ENCODE measurements at places on chromosomes 1 and 21.

- no peak for DNase-seq
Measured at GRCh38 chr1:183379951-183380350, 38.2 kb downstream of the NMNAT2 start.

- no peak for DNase-seq
Measured at GRCh38 chr1:115252585-115252984, 85.5 kb downstream of the NGF start.

DNA sequence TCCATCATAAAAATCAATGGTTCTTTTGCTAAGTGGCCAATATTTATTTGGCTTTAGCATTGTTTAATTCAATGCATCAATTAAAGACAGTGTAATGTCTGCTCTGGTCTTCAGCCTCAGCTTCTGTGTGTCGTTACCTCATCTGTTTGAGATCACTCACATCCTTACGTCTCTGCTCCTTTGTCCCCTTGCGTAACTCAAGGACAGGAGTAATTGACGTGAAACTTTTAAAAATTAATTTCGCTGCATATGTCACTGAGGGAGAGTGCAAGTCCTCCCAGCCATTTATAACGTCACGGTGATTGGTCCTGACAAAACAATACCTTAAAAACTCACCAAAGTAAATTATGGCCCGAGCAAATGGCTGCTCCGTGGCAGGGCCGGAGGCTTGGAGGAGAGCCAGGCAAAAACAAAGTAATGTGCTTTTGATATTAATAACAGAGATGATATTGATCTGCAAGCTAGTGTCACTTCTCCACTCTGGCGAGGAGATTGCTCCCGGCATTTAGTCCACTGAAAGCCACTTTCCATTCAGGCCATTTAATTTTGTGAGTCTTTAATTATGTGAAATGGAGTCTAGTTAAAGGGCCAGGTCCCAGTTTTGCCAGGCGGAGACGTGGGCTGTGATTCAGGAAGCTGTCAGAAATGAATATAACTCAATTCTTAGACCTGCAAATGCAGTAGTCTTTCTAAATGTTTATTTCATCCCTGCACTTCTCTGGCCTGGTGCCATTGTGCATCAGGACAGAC lies 150.9 kb upstream of the POU3F1 start:
- no peak for DNase-seq

GRCh38 chr1:159318784-159319551 lies 16.8 kb downstream of the FCER1A start:
- no peak for DNase-seq

DNA sequence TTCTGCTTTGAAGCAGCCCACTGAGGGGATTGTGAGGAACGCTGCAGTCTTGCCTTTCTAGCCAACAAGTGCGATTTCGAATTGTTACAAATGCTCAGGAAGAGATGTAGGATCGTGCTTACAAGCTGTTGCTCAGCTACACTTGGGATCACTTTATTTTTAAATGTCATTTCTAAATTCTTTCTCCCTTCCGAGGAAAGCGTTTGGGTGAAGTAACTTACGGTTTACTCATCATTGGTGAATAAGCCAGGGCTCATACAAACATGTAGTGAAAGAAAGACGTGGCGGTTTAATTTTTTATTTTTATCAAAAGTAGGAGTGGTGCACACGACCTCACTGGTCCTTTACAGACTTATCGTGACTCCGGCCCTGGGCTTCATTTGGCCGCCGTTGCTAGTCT lies 386.6 kb downstream of the KIF26B start:
- no peak for DNase-seq

DNA sequence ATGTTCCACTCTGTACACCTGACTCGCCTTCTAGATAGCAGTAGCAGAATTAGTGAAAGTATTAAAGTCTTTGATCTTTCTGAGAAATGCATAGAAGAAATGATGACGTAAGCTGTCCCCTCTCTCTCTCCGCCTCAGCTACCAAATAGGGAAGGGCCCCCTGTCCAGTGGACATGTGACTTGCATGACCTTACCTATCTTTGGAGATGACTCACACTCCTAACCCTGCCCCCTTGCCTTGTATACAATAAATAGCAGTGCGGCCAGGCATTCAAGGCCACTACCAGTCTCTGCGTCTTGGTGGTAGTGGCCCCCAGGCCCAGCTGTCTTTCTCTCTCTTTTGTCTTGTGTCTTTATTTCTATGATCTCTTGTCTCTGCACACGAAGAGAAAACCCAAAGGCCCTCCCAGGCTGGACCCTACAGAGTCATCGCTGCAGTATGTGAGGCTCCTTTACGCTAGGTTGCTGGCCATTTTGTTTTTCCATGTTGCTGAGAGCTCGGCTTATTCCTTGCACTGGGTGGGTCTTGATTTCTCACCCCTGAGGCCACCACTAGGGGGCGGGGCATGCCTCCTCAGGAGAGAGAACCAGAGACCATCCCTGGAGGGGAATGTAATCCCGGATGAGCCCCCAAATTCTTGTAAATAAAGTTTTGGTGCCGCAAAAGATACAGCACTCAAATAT lies 16.0 kb upstream of the ZBTB8B start:
- peak; percentile 12 for DNase-seq

- DNase-seq = peak; percentile 82
Measured at GRCh38 chr1:200659269-200659668, 10.4 kb downstream of the DDX59 start.

DNA sequence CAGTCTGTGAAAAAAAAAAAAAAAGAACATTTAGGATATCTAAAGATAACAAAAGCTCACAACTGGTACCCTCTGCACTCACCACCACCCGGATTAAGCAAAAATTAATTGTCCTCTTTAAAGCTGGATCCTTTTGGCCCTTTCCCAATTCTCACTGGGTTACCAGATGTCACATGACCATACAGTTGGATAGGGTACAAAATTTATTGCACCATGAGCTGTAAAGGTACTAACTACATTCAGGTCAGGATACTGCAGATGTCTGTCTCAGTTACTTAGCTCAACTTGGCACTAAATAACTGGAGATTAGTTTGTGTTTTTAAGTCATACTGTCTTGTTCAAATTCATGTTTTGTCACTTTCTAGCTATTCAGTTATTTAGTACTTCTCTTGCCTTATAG lies 96.3 kb downstream of the GPATCH2 start:
- no peak for DNase-seq

DNA sequence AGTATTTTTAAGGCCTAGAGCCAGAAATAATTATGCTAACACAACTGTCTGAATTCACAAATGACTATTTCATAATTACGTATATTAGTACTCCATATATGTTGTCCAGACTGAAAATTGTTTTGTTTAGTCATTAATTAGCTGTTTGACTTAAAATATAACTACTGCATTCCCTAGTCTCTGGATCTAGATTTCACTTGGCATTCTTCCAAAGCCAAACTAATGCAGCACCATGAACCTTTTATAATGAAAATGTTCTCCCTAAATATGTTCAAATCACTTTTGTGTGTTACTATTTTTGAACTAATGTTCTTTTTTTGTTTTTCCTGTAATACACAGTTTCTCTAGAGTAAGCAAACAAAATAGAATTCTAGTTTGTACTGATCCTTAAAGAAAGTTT lies 46.1 kb downstream of the CAMTA1 start:
- no peak for DNase-seq

DNA sequence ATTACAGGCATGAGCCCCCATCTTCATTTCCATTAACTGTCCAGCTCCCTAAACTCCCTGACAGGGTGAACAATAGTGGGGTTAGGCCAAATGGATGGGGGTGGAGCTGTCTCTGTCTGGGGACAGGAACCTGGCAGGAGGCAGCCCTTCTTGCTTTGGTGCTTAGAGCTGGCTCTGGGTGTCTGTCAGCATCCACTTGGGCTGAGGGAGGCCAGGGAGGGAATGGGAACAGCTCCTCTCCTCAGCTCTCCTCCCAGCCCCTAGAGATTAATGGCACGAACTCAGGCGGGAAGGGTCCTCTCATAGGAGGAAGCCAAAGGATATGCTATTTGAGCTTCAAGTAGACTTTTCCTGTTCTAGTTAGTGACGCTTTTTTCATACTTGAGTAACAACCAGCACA lies 11.1 kb upstream of the ETV3L start:
- no peak for DNase-seq

- no peak for DNase-seq
Measured at GRCh38 chr1:235045034-235045690, 83.5 kb downstream of the TOMM20 start.

- peak; percentile 50 for DNase-seq
Measured at GRCh38 chr1:75908717-75909152, 23.5 kb downstream of the ASB17 start.

GRCh38 chr1:201528631-201529252 lies 10.2 kb upstream of the NAV1 start:
- no peak for DNase-seq

- peak; percentile 18 for DNase-seq
Measured at GRCh38 chr1:76868154-76868882, 1.0 kb downstream of the ST6GALNAC5 start.

- DNase-seq = no peak
Measured at GRCh38 chr1:43622901-43623780, 26.8 kb upstream of the KDM4A start.

DNA sequence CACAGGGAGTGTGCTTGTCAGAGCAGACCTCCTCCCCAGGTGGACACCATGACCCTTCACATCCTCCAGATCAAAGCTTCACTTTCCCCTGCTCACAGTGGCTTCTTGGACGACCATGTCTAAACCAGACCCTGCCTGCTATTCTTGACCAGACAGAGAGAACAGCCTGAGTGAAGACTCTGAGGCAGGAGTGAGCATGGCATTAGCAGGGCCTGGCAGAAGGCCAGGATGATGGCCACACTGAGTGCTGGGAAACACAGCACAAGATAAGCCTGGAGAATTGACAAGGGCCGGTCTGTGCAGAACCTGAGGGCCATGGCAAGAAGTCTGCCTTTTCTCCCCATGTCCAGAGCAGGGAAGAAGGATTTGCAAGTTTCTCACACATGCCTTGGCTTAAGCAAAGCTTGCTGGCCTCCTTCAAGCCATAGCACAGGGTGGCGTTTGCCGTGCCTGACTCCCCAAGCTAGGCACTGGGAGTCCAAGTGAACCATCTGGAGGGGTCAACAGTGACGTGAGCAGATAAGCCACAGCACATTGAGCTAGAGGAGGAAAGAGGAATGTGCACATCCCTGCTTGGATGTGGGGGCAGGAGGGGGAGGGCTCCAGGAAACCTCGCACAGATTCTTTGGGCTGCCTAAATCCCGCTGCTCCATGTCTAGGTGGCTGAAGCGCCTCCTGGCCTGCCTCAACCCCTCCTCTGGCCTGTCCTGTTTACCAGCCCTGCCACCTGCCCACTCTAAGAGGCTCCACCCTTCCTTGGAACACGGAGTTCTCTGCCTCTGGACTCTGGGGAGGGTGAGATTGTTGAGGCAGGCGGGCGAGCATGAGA lies 87.1 kb downstream of the CD58 start:
- no peak for DNase-seq

DNA sequence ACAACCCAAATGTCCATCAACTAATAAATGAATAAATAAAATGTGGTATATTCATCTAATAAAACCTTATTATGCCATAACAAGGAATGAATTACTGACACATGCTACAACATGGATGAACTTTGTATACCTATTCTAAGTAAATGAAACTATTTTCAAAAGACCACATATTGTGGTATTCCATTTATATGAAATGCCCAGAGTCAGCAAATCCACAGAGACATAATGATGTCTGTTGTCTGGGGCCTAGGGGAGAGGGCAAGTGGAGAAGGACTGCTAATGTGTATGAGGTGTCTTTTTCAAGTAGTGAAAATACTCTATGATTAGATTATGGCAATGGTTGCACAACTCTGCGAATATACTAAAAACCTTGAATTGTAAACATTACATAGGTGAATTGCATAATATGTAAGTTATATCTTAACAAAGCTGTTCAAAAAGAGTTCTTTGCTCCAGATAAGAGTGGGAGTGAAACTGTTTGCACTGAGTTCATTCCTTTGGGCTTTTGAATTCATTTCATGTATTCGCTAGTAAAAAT lies 464.2 kb downstream of the NUF2 start:
- no peak for DNase-seq

DNA sequence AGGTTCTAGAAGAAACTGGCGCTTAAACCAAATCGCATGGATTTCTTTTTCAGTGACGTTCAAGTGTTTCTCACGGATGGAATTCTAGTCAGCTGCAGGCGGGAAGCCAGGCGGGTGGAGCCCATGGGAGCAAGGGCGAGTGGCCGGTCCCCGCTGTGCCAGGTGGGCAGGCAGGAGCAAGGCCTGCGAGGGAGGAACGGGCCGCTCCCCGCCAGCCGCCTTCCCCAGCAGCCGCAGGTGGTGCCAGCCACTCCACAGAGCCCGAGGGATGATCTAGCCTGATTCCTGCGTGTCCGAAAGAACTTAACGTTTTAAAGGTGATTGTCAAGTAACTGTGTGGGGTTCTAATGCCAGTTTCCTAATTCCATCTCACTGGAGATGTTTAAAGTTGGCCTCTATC lies 9.1 kb downstream of the PEX10 start:
- DNase-seq = no peak

GRCh38 chr1:12572522-12572921 lies 45.5 kb downstream of the DHRS3 start:
- no peak for DNase-seq
